Prostate gland (tissue), 2 donors: ENCODE measurements at places on chromosomes 12 and 14. TPM values are rescaled to one million over a fixed set of nuclear protein-coding genes. Genes with fewer than 3 reads are reported as not detected.

Gene LMBR1L
- total RNA-seq: 25.2 TPM

Gene C2CD5
- 26.6 TPM for total RNA-seq

Gene SSTR1
- total RNA-seq: 0.23 TPM

Gene DPF3
- 11.0 TPM for total RNA-seq

Gene A2ML1
- total RNA-seq: 43.7 TPM

Gene ARHGAP5
- 112 TPM for total RNA-seq

Gene IL26
- total RNA-seq: not detected

Gene ZNF140
- 18.2 TPM for total RNA-seq

Gene YY1
- total RNA-seq: 60.7 TPM

Gene PKP2
- 28.0 TPM for total RNA-seq

Gene PLEKHD1
- total RNA-seq: 0.40 TPM

Gene RNU7-1
- total RNA-seq: not detected

Gene HNRNPC
- total RNA-seq: 423 TPM

Gene SPTB
- total RNA-seq: 2.7 TPM

Gene ANKLE2
- 31.1 TPM for total RNA-seq

Gene FAM181A
- total RNA-seq: 3.1 TPM

Gene IL31
- not detected for total RNA-seq

Gene AKAP3
- 1.8 TPM for total RNA-seq

Gene MYF6
- total RNA-seq: not detected

Gene DUSP16
- total RNA-seq: 60.8 TPM

Gene NFE2
- not detected for total RNA-seq

Gene MUCL1
- not detected for total RNA-seq

Gene CD163
- total RNA-seq: 10.6 TPM

Gene GRIN2B
- 0.11 TPM for total RNA-seq

Gene TSPAN11
- total RNA-seq: 4.1 TPM

Gene STXBP6
- 12.4 TPM for total RNA-seq

Gene FLVCR2
- total RNA-seq: 3.1 TPM

Gene NTF3
- 1.0 TPM for total RNA-seq

Gene ADAMTS20
- total RNA-seq: not detected

Gene TMTC1
- 12.9 TPM for total RNA-seq

Gene REP15
- total RNA-seq: 2.4 TPM

Gene RNASE7
- total RNA-seq: 0.74 TPM

Gene HHIPL1
- 4.5 TPM for total RNA-seq

Gene PLEKHG7
- 1.4 TPM for total RNA-seq

Gene CACNA2D4
- 9.4 TPM for total RNA-seq

Gene PPP1R36
- 8.6 TPM for total RNA-seq

Gene MON2
- total RNA-seq: 48.6 TPM

Gene GCH1
- total RNA-seq: 4.9 TPM

Gene CFAP251
- total RNA-seq: 0.55 TPM

Gene RASSF3
- total RNA-seq: 55.7 TPM

Gene ARHGAP9
- total RNA-seq: 3.5 TPM

Gene DIO2
- total RNA-seq: 2.3 TPM

Gene ANHX
- total RNA-seq: not detected

Gene FZD10
- 11.8 TPM for total RNA-seq

Gene B3GNT4
- total RNA-seq: 0.64 TPM

Gene LGR5
- total RNA-seq: 0.91 TPM

Gene HSPA2
- 59.9 TPM for total RNA-seq

Gene LRP6
- 34.7 TPM for total RNA-seq

Gene ACVR1B
- 43.3 TPM for total RNA-seq

Gene KERA
- total RNA-seq: not detected

Gene C12orf42
- not detected for total RNA-seq

Gene WIF1
- 6.8 TPM for total RNA-seq

Gene FOXG1
- total RNA-seq: 1.6 TPM

Gene SLC15A4
- 51.5 TPM for total RNA-seq

Gene TTC7B
- total RNA-seq: 40.7 TPM

Gene NTS
- total RNA-seq: not detected

Gene CCNB1IP1
- total RNA-seq: 47.8 TPM

Gene PZP
- total RNA-seq: 0.62 TPM
